ENCODE measurements at places on chromosomes 16 and 17. TPM values are rescaled to one million over a fixed set of nuclear protein-coding genes. Genes with fewer than 3 reads are reported as not detected.

Gene PRR15L
- not detected for total RNA-seq

Gene KRT15
- not detected for total RNA-seq

Gene TP53TG3B
- total RNA-seq = not detected

Gene FKBP10
- 6.5 TPM for total RNA-seq

Gene CHD9NB
- total RNA-seq = not detected

Gene MT1E
- total RNA-seq = 6.5 TPM

Gene GRAP
- total RNA-seq = 22.9 TPM

Gene CASKIN1
- under 0.01 TPM for total RNA-seq

Gene ATP1B2
- total RNA-seq = not detected

Gene KRTAP9-8
- not detected for total RNA-seq

Gene OTOP3
- total RNA-seq = not detected

Gene SMIM36
- under 0.01 TPM for total RNA-seq

Gene CES5A
- not detected for total RNA-seq

Gene MYH11
- total RNA-seq = 0.27 TPM

Gene PKMYT1
- 7.3 TPM for total RNA-seq

Gene CACNA1G
- total RNA-seq = under 0.01 TPM

Gene CHD9
- 44.7 TPM for total RNA-seq

Gene GAS2L2
- 0.54 TPM for total RNA-seq

Gene VAT1L
- total RNA-seq = not detected

DNA sequence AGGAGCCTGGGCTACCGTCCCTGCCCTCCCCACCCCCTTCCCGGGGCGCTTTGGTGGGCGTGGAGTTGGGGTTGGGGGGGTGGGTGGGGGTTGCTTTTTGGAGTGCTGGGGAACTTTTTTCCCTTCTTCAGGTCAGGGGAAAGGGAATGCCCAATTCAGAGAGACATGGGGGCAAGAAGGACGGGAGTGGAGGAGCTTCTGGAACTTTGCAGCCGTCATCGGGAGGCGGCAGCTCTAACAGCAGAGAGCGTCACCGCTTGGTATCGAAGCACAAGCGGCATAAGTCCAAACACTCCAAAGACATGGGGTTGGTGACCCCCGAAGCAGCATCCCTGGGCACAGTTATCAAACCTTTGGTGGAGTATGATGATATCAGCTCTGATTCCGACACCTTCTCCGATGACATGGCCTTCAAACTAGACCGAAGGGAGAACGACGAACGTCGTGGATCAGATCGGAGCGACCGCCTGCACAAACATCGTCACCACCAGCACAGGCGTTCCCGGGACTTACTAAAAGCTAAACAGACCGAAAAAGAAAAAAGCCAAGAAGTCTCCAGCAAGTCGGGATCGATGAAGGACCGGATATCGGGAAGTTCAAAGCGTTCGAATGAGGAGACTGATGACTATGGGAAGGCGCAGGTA, 762 bp downstream of the CDK12 start:
- peak; percentile 22 for DNase-seq

DNA sequence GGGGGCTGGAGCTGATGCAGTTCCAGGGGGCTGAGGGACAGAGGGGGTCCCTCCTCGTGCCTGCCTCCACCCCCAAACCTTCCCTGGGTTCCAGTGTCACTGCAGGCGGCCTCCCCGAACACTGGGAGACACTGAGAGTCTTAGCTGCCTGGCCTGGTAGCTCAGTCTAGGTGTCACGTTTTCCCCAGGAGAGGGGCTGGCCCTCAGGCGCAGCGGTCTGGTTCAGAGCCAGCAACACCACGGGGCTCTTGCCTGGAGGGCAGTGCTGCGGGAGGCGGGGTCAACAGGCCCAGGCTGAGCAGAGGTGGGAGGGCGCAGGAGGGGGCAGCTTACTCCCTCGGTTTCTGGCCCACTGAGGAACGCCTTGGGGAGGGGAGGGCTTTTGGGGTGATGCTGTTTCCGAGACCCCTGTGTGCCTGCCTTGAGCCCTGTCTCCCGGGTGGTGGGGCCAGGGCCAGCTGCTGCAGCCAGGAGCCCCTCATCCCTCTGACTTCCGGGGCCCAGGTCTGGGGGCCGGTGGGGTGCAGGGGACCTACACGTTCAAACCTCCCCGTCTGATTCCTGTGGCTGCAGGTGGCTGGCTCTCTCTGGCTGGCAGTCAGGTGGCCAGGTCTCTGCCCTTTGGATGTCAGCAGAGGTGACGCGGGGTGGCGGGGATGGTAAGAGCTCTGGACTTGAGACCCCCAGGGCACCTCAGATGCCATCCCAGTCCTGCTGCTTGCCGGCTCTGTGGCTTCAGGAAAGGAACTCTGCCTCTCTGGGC, 89.3 kb upstream of the GSE1 start:
- DNase-seq = no peak

DNA sequence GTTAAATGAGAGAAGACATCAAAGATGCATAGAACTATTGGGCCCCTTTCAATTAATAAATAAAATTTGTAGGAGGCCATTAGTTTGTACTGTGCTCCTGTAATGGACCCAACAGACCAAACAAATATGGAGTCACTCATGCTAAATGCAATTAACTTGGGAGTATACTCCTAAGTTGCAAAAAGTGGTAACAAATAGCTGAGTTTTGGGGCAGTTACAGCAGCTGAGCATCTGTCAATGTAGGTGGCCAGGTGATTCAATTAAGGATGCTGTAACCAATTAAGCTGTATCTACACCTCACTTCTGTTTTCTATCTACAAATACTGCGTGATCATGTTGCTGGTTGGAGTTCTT, 34.9 kb downstream of the WNT9B start:
- DNase-seq = no peak

DNA sequence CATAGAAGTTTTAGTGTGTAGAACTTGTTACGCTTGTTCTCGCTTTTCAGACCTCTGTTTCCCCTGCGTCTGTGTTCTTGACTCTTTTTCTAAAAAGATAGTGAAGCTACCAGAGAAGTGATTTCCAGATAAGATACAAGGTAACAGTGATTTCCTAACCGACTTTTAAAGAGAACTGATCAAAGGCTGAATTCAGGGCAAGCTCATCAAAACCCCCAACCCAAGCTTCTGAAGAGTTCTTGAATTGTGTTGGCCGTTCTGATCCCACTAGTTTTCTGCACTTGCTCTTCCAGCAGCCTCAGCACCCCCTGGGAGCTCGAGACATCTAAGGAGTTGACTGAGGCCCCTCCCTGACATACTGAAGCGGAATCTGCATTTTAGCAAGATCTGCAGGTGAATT, 12.7 kb upstream of the NSMCE1 start:
- no peak for DNase-seq

- peak; percentile 20 for DNase-seq
Observed at GRCh38 chr16:67364600-67365235, 28.6 kb downstream of the TPPP3 start.

- peak; percentile 74 for DNase-seq
Observed at GRCh38 chr17:48107137-48108055, at the start of gene SNX11. TSS of gene SNX11 (plus strand) at chr17:48107766. CDS start at chr17:48112044, 4,278 bp downstream.

GRCh38 chr16:88064889-88065746, 113.9 kb downstream of the BANP start:
- DNase-seq = no peak

DNA sequence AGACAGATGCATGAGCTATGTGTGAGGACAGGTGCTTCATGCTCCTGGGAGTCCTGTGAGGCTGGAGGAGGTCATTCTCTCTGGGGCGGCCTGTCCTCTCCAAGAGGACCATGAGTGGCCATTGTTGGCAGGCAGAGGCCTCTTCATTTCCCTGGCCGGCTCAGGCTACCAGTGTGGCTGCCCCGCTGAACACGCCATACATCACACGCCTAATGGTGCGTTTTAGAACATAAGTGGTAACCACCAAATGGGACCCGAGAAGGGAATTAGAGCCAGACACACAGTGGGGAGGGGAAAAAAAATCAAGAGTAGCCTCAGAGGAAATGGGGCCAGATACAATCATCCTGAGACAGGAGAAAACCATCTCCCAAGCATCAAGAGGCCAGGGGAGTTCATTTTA, 140.0 kb downstream of the SPACA3 start:
- DNase-seq = no peak

DNA sequence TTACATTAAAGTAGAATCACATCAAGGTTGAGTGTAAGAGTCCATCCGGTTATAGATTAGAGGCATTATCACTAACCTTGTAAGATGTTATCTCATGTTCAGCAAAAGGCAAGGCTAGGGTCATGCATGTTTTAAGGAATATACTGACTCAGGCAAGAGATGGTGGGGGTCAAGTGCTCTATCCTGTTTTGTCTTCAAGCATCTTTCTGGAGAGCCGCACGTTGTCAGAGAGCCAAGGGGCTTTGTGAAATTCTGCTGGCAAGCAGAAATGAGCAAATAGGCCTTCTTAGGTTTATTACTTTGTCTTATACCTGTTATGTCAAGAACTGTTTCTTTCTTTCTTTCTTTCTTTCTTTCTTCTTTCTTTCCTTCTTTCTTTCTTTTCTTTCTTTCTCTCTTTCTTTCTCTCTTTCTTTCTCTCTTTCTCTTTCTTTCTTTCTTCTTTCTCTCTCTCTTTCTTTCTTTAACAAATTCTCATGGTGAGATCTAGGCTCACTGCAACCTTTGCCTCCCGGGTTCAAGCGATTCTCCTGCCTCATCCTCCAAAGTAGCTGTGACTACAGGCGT, 47.3 kb upstream of the IL34 start:
- no peak for DNase-seq

- DNase-seq = no peak
Observed at GRCh38 chr17:7029659-7030058, 6.2 kb upstream of the SLC16A13 start.

- DNase-seq = peak; percentile 40
Observed at GRCh38 chr17:8359769-8360168, 16.7 kb downstream of the KRABD2 start.

- no peak for DNase-seq
Observed at GRCh38 chr17:19288453-19288852, 51.3 kb downstream of the EPN2 start.

DNA sequence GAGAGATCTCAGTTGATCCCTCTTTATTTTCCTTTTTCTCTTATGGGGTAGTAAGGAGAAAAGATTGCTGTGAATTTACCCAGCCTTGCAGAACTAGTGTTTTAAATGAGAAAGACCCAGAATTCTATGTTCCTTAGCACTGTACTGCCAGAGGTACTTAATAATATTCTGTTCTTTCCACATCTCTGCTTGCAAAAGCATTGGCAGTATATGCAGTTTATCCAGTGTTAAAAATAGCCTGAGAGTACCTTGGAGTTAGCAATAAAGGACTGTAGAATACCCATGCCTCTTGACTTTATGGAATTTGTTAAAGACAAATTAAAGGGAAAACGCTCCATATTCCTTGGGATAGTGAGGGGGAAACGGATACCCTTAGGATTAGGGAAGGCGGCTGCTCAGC, 11.9 kb downstream of the SLC7A6 start:
- no peak for DNase-seq

DNA sequence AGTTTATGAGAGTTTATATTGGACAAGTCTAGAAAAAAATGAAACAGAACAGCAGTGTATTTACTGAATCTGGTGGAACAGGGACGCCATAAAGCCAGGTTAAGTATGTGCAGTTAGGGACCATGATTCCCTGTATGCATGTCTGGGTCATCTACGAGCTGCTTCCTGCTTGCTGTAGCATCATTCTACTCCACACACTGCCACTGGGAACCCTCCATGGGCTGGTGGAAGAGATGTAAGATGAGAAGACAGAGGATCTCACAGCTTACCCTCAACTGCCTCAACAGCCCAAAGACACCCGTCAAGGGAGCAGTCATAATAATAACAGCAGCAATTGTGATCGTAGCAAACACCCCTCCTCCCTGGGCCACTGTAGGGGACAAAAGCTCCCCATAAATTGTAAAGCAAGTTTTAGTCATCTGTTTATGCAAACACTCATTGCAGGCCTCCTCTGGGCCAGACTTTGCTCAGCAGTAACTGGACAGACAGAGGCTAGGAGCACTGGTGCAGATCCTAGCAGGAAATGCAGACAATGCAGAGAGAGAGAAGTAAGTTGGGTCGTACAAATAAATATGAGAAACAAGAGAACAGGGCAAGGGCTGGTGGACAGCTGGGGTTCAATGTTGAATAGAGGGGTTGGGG, 188.0 kb downstream of the SOX9 start:
- DNase-seq = no peak

DNA sequence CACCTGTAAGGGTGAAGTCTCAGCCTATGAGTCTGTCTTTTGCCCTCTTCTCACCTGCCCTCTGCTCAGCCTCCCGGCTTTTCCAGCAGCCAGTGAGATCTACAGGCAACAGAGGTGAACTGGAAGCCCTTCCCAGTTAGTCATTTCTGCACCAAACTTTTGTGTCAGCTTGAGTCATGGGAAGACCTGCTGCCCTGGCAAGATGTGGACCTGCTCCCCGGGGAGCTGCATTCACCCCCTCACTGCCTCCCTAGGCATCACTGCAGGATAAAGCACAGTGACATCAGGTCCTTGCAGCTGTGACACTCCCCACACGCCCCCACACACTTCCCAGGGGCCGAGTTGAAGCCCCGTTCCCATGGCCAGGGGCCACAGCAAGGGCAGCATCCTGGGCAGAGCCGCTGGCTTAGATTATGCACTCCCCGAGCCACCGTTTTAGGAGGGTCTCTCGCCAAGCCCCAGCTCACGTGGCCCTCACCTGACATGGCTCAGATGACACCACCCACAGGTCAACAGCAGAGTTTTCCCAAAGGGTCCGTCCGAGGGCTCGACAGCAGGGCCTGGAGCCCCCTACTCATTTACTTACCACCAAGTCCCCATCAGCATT, 6.5 kb upstream of the ABR start:
- no peak for DNase-seq

DNA sequence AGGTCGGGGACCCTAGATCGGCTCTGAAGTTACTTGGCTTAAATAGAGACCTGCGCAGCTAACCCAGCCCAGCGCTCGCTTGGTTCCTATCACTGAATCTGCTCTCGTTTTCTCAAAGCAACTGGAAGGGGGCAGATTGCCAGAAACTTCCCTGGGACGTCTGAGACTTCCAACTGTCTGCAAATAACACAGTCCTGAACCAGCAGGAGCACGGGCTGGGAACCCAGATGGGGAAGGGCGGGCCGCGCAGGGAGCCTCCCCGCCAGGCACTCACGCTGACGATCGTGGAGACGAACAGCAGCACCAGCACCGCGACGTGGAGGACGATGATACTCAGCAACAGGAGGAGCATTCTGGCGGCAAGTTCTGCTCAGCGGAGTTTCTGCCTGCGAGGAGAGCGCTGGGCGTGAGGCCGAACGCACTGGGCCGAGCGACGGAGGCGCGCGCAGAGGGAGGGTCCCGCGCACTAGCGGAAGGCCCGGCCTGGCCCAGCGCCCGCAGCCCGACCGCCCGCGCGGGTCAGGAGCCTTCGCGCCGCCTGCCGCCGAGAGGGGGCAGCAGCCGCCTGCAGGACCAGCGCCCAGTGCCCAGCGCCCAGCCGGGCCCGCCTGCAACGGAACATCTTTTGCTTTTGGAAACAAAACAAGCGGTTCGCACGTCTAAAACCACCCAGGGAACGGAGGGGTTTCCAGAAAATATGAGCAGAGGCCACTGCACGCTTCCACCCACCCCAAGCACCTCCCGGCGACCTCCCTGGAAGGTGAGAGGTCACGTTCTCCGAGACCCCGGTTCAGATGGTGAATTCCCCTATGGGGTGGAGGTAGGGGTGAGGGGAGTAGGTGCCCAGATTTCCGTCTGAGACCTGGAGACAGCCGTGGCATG, 4.5 kb downstream of the PMP22 start:
- DNase-seq = no peak

GRCh38 chr17:48444516-48445247, 14.7 kb upstream of the SKAP1 start:
- no peak for DNase-seq

- no peak for DNase-seq
Observed at GRCh38 chr17:50447870-50448595, 20.6 kb downstream of the CHAD start.

GRCh38 chr17:38916771-38917170, 8.6 kb upstream of the LASP1NB start:
- DNase-seq = no peak

- no peak for DNase-seq
Observed at GRCh38 chr16:77549876-77550275, 115.0 kb upstream of the ADAMTS18 start.

GRCh38 chr17:57597531-57598453, 147.3 kb downstream of the CCDC182 start:
- DNase-seq = no peak
